ENCODE measurements at places on chromosomes 5 and 9. TPM values are rescaled to one million over a fixed set of nuclear protein-coding genes. Genes with fewer than 3 reads are reported as not detected.

GRCh38 chr5:93592883-93593282, 9.9 kb downstream of the NR2F1 start:
- H3K4me1 ChIP-seq = peaks cover 18% of the 10 kb centered on the region
- no peak for DNase-seq
- H3K27me3 ChIP-seq = peaks cover 77% of the 10 kb centered on the region
- H3K36me3 ChIP-seq = peaks cover 11% of the 10 kb centered on the region
- no peak overlapping the region for H3K4me3 ChIP-seq
- H3K27ac ChIP-seq = no peak overlapping the region

- H3K27me3 ChIP-seq = no peaks in the 10 kb centered on the region
- no peak overlapping the region for H3K4me3 ChIP-seq
- no peak overlapping the region for H3K27ac ChIP-seq
- H3K36me3 ChIP-seq = peaks cover 27% of the 10 kb centered on the region
Measured at GRCh38 chr9:122145592-122145863, 14.1 kb downstream of the NDUFA8 start.

DNA sequence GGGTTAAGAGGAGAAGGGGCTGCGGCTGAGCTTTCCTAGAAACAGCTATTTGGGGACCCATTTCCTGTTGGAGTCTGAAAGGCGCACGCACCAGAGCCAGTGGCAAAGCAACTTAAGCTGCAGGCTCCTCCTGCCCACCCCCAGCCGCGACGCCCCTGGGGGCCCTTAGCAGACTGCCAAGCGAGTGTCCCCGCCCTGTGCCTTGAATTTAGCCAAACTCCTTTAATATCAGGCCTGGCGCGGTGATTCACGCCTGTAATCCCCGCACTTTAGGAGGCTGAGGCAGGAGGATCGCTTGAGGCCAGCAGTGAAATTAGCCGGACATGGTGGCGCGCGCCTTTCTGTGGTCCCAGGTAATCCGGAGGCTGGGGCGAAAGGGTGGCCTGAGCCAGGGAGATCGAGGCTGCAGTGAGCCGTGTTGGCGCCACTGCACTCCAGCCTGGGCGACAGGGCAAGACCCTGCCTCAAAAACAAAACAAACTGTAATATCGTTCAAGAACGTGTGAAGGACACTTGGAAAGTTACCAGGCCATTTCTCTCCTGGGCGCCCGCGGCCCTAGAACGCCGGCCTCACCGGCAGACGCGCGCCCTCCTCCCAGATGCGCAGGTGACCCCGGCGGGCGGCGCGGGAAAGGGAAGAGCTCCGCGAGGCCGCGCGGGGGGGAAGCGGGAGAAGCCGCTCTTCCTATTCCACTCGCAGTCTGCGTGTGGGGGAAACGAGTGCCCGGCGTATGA, 1.0 kb upstream of the F2R start:
- peak; percentile 27 for DNase-seq
- H3K4me1 ChIP-seq = peaks cover 44% of the 10 kb centered on the region
- no peak overlapping the region for H3K27ac ChIP-seq
- peak overlapping the region; percentile 81 for H3K4me3 ChIP-seq

PSIP1 gene
- total RNA-seq = 134 TPM

ZBTB26 gene
- total RNA-seq = 6.1 TPM

GRCh38 chr9:127132921-127133647, 10.6 kb upstream of the ANGPTL2 start:
- H3K27me3 ChIP-seq = no peaks in the 10 kb centered on the region
- no peak overlapping the region for H3K4me3 ChIP-seq
- no peak overlapping the region for H3K27ac ChIP-seq
- H3K36me3 ChIP-seq = no peaks in the 10 kb centered on the region
- no peaks in the 10 kb centered on the region for H3K4me1 ChIP-seq

All from activated CD4-positive, alpha-beta memory T cell treated with anti-CD3 and anti-CD28 coated beads for 36 hours (primary cell).